ENCODE measurements at places on chromosomes 2 and 18.

- no peak for DNase-seq
Observed at GRCh38 chr18:11909061-11909455, 941 bp upstream of the MPPE1 start.

DNA sequence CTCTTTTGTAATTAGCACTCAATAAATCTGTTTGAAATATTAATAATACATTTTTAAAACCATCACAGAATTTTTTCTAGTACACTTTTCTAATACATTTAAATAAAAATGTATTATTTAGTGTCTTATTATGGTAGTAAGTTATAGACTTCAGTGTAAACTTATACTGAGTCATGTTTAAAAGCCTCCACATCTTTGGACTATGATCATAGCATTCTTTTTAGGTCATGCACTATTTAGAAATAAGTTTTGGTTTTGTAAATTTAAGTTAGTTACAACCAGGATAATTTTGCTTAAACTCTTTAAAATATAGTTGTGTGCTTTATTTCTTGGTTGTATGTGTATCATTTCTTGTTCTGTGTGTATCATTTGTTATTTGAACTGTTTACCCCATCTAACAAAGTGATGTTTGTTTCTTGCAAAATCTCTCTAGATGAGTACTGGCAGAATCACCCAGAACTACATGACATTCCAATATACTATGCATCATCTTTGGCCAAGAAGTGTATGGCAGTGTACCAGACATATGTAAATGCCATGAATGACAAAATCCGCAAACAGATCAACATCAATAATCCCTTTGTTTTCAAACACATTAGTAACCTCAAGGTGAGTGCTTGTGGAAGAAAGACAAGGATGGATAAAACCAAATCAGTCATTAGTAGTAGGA lies 16.7 kb downstream of the CPSF3 start:
- DNase-seq: no peak

GRCh38 chr2:38754506-38754905 lies 3.3 kb upstream of the SRSF7 start:
- no peak for DNase-seq

- no peak for DNase-seq
Observed at GRCh38 chr18:46738491-46738890, 18.4 kb downstream of the ST8SIA5 start.
